ENCODE measurements at places on chromosomes 1 and 21. TPM values are rescaled to one million over a fixed set of nuclear protein-coding genes. Genes with fewer than 3 reads are reported as not detected.

- peaks cover 13% of the 10 kb centered on the region for H3K36me3 ChIP-seq
- peaks cover 36% of the 10 kb centered on the region for H3K4me1 ChIP-seq
- DNase-seq = no peak
- H3K27me3 ChIP-seq = no peaks in the 10 kb centered on the region
Observed at GRCh38 chr1:112461200-112461871, 47.4 kb upstream of the WNT2B start.

GRCh38 chr1:29439615-29440014 lies 203.3 kb downstream of the PTPRU start:
- no peak overlapping the region for H3K27ac ChIP-seq
- no peaks in the 10 kb centered on the region for H3K36me3 ChIP-seq
- H3K4me3 ChIP-seq = no peak overlapping the region

- H3K27me3 ChIP-seq = no peaks in the 10 kb centered on the region
- peaks cover 41% of the 10 kb centered on the region for H3K36me3 ChIP-seq
- peaks cover 61% of the 10 kb centered on the region for H3K4me1 ChIP-seq
- H3K27ac ChIP-seq = peak overlapping the region; percentile 99
- H3K4me3 ChIP-seq = no peak overlapping the region
Observed at GRCh38 chr1:16143566-16144324, 12.1 kb downstream of the EPHA2 start.

DNA sequence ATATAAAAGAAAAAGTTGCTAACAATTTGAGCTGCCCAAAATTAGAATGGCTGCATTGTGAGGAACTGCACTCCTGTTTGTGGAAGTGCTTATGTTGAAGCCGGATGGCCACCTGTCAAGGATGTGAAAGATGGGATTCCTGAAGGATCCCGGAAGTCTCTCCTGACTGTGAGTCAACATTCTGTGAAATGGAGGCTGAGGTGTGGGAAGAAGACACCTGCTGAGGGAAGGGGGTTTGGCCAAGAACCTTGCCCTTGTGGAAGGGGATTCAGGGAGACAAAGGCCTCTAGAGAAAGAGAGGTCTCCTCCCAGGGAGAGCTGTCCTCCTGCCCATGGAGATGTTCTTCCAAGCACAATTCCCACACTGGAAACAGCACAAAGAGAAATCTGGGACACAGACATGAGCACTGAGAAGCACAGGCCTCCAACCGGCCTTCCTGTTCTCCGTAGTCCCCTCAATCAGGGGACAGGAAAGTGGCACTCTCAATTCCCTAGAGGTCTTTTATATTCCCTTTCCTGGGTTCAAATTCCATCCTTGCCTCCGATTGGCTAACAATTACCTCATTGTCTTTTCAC lies 70.5 kb downstream of the CD2 start:
- H3K36me3 ChIP-seq = no peaks in the 10 kb centered on the region
- no peaks in the 10 kb centered on the region for H3K27me3 ChIP-seq
- no peak overlapping the region for H3K4me3 ChIP-seq
- H3K4me1 ChIP-seq = no peaks in the 10 kb centered on the region

DNA sequence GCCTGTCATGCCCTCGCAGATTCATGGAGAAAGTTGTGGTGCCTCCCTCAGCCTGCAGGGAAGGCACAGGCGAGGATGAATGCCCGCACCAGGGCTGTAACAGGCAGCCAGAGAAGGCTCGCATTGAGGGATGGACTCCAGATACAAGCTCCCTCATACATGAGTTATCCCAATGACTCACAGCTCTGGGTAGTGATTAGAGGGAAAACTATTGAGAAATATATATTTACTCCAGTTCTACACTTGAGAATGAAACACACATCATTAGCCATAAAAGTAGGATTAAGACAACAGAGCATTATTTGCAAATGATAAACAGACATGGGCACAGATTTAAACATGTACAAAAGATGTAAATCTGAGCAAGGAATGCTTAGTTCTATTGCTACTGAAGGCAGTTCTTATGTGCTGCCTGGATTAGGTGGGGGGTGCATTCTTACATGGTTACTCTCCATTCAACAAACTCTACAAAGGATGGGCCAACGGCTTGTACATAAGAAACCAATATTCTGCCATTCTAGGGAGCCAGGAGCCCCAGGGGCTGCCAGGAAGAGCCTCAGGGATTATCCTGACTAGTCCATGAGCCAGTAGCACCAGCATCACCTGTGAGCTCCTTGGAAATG lies 97.9 kb downstream of the CSMD2 start:
- H3K27me3 ChIP-seq = no peaks in the 10 kb centered on the region
- no peaks in the 10 kb centered on the region for H3K36me3 ChIP-seq
- H3K4me1 ChIP-seq = no peaks in the 10 kb centered on the region
- H3K4me3 ChIP-seq = no peak overlapping the region
- H3K27ac ChIP-seq = no peak overlapping the region

GRCh38 chr1:201876148-201876818 lies 12.4 kb upstream of the SHISA4 start:
- no peaks in the 10 kb centered on the region for H3K27me3 ChIP-seq
- DNase-seq = peak; percentile 27
- no peak overlapping the region for H3K27ac ChIP-seq
- no peak overlapping the region for H3K4me3 ChIP-seq

Gene BSND
- total RNA-seq = not detected

Gene AADACL3
- not detected for total RNA-seq

Gene CRYAA
- total RNA-seq = not detected

Gene EDARADD
- not detected for total RNA-seq

Gene TFF1
- total RNA-seq = not detected

Gene ATP1A4
- not detected for total RNA-seq

All from IMR-90 (cell line).